ENCODE measurements at places on chromosomes 11 and 22.

GRCh38 chr11:129375751-129376657 lies at the start of gene BARX2:
Gene BARX2, plus strand, starts transcription at chr11:129375848. Its CDS starts 188 bp downstream, at chr11:129376036.
- peak; percentile 73 for DNase-seq

- DNase-seq: peak; percentile 23
Observed at GRCh38 chr22:42418811-42419242, 13.4 kb downstream of the NFAM1 start.

DNA sequence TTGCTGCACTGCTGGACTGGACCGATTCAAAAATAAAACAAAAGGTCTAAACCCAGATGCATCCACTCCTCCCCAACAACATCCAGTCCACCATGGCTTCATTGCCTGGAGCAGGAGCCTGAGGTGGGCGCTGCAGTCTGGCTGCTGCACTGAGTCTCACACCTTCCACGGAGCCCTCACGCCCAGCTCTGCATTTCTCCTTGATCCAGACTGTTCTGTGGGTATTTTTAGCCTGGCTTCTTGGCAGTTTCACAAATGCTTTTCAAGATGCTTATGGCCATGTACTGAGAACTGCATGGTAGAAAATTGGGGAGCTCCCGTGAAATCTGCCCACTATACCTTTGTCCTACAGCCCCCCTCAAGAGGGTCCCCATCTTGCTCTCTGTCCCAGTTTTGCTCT lies 53.3 kb upstream of the JAM3 start:
- peak; percentile 37 for DNase-seq

DNA sequence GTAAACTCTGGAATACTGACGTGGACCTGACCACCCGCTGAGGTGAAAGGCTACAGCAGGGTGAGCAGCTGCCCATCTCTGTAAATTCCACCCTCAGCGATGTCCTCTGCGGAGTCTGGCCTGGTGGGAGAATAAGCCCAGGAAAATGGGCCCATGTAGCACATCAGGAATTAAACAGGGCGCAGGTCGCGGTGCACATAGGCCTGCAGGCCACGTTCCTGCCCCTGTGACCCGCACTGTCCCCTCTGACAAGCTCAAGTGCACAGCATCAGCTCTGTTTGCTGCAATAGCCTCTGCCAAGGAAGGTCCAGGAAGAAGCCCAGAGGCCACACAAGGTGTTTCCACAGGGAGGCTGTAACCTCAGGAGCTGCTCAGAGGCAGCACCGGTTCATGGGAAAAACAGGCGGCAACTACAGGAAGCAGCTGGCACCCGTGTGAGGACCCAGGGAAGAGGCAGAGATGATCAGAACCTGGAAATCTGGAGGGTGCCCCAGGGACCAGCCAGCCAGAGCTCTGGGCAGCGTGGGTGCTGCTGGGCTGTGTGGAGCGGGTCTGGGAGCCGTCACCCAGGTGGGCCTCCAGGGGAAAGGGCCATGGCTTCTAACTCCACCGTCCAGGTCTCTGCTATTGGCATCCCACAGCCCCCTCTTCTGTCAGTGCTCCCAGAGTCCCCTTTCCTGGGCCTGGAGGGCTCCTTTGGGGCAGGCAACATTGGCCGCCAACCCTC lies 808 bp upstream of the IFITM2 start:
- DNase-seq: no peak

- DNase-seq: no peak
Observed at GRCh38 chr11:81979448-81979847, 754.2 kb downstream of the FAM181B start.

DNA sequence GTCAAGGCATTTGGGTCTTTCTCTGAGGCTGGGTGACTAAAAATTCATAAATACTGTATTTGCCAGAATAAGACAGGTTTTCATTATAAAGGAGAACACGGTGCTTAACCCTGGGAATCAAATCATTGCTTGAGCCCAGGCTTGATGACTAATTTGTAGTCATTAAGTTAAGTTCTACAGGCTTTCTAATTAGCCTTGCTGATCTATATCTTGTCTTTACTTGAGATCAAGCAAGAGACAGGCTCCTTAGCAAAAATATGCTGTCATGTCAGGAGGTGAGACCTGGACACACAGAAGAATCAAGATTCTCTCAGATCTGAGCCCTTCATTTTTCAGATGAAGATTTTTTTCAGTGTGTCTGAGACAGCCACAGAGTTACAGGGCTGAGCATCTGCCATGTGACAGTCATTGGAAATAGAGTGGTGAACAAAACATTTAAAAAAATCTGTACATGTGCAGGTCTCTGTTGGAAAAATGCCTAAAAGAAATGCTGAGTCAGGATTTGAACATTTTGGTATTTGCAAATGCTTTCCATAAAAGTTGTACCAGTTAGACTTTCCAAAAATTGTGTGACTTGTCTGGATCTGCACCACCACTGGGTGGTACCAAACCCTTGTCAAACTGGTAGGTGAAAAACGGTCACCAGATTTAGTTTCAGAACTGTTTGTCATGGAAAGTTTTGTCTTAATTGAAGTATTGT lies 14.6 kb downstream of the ACAT1 start:
- no peak for DNase-seq

DNA sequence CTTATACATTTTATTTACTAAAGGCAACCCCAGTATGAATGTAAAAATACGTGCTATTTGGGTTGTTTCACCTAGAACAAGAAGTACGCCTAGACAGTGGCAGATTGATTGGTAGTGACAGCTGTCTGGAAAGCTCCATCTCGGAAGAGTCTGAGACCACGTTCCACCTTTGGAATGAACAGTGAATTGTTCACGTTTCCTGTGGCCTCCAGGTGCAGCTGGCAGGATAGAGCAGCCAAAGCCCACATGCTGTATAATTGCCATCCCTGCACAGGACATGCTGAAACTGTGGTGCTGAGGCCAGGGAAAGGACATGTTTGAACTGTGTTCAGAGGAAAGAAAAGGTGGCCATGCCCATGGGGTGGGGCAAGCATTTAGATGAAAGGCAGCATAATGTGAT lies 218.7 kb upstream of the MTNR1B start:
- no peak for DNase-seq

All from cardiac muscle cell (in vitro differentiated cells and primary cell).